ENCODE measurements at places on chromosomes 7 and 10. TPM values are rescaled to one million over a fixed set of nuclear protein-coding genes. Genes with fewer than 3 reads are reported as not detected.

DNA sequence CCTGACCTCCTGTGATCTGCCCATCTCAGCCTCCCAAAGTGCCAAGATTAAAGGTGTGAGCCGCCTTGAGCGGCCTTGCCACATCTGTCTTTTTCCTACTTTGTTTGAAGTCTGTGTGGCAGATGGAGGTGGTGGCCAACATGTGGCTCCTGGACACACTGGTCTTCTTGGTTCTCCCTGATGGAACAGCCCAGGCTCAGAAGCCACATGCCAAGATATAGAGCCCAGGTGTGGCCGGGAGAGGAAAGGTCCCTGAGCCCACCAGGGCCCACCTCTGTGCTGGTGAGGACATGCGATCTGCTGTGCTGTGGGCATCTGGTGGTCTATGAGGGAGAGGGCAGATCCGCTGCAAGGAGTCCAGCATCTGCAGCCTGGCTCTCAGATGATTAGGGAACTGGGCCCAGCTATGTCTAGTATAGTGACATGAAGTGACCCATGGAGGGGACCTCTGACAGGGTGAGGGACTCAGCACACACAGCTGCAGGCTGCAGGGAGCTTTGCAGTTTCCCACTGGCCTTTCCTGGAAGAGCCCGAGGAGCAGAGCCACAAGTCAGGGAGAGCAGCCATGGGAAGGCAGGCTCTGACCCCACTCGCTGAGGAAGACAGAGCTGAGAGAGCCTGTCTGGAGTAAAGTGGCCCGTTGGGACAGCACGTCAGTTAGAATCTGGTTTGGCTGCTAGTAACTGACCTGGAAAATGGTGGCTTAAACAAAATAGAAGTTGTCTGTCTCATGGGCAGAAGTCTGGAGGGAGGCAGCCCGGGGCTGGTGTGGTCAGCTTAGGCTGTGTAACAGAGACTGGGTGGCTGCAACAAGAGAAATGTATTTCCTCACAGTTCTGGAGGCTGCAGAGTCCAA, 25.9 kb downstream of the ADCY1 start:
- no peak overlapping the region for H3K4me3 ChIP-seq
- peaks cover 13% of the 10 kb centered on the region for H3K27me3 ChIP-seq
- H3K27ac ChIP-seq: no peak overlapping the region
- H3K4me1 ChIP-seq: no peaks in the 10 kb centered on the region
- no peak for DNase-seq

The KIF11 gene
- 18.3 TPM for total RNA-seq

The EVX1 gene
- total RNA-seq: not detected

The DLX5 gene
- not detected for total RNA-seq

The MEPCE gene
- 20.3 TPM for total RNA-seq

DNA sequence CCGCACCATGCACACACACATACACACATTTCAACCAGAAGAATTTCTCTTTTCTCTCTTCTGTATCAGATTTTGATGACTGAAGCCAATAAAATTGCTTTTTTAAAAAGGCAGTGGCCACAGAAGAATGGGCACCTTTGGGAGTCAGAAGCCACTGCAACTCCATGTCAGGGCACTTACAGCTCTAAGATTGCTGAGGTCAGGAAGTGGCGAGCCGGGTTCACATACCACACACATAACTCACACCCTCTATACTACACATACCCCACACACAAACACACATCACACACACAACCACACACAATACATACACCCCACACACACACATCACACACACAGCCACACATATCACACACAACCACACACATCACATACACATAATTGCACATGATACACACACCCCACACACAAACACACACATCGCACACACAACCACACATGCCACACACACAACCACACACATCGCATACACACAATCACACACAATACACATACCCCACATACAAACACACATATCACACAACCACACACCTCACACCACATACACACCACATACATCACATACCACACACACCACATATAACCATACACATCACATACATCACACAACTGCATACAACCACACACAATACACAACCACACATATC, 31.2 kb downstream of the GPRIN2 start:
- peak overlapping the region; percentile 82 for H3K27ac ChIP-seq
- no peaks in the 10 kb centered on the region for H3K36me3 ChIP-seq
- peaks cover 28% of the 10 kb centered on the region for H3K4me1 ChIP-seq
- H3K4me3 ChIP-seq: no peak overlapping the region
- H3K27me3 ChIP-seq: no peaks in the 10 kb centered on the region
- DNase-seq: peak; percentile 89

Data from IMR-90 (cell line).